ENCODE measurements at places on chromosomes 13 and 19.

DNA sequence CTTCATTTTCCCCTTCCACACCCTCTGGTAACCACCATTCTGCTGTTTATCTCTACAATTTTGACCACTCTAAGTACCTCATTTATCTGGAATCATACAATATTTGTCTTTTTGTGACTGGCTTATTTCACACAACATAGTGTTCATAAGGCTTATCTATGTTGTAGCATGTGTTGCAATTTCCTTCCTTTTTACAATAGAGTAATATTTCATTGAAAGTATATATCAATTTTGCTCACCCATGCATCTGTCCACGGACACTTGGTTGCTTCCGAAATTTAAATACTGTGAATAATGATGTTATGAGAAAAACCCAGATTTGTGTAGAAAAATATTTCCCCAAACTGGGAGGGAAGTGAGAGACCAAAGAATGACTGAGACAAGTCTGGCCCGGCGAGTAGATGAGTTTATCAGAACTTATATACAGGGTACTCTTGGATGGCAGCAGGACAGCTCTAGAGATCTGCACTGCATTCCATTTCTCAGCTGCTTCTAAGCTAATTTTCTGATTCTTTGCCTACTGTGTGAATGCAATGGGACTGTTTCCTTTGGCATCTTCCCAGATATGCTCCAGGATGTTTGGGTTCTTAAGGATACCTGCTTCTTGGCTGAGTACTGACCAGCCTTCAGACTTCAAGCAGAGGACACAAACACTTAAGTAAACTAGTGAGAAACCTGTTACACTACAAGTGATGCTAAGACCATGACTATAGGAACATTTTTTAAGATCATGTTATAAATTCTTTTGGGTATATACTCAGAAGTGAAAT lies 834.0 kb upstream of the PCDH9 start:
- peak; percentile 12 for DNase-seq

DNA sequence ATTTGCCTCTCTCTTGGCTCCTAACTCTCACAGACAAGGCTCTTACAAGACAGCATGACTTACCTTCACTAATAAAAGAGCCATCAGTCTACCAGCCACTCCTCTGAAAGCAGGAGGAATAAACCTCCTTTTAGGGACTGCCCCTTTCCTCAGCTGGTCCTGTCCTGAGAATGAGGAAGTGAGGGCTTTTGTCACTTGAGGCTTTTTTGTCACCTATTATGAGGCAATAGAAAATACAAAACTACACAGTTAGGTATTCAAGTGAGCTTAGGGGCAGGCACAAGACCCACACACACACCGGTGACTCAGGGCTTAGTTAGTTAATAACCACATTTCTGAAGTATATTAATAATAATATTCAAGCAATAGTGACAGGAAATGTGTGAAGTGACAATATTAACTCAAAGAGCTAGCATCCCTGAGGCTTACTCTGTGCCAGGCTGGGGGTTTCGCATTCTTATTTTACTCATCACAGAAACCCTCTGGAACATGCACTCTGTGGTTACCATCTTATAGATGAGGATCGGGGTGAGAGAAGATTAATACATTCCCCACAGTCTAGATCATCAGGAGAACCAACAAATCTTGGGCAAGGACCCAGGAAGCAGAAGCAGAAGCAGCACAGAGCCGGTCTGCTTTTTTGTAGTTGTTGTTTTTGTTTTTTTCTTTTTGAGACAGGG lies 379.9 kb downstream of the LIG4 start:
- peak; percentile 92 for DNase-seq

DNA sequence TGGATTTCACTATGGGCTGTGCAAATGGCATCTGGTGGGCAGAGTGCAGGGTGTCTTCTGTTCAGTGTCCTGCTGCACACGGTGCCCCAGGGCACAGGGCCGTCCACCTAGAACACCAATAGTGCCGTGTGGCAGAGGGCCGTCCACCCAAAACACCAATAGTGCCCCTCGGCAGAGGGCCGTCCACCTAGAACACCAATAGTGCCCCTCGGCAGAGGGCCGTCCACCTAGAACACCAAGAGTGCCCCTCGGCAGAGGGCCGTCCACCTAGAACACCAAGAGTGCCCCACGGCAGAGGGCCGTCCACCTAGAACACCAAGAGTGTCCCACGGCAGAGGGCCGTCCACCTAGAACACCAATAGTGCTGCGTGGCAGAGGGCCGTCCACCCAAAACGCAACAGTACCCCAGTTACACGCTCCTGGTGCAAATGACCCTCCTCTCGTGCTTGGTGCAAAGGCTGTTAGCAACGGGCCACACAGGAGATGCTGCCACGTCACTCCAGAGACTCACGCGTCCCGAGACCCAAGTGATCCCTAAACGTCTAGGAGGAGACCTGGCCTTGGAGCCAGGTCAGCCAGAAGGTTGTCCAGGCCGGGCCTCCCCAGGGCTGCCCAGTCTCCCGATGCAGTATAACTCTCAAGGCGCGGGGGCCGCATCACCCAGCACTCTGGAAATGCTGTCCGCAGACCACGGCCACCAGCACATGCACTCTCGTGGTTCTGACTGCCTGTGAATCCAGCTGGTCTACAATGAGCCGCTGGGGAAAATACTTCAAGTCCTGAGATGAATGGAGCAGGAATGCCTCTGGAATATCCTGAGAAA lies 51.5 kb downstream of the RASA3 start:
- DNase-seq, result no peak

DNA sequence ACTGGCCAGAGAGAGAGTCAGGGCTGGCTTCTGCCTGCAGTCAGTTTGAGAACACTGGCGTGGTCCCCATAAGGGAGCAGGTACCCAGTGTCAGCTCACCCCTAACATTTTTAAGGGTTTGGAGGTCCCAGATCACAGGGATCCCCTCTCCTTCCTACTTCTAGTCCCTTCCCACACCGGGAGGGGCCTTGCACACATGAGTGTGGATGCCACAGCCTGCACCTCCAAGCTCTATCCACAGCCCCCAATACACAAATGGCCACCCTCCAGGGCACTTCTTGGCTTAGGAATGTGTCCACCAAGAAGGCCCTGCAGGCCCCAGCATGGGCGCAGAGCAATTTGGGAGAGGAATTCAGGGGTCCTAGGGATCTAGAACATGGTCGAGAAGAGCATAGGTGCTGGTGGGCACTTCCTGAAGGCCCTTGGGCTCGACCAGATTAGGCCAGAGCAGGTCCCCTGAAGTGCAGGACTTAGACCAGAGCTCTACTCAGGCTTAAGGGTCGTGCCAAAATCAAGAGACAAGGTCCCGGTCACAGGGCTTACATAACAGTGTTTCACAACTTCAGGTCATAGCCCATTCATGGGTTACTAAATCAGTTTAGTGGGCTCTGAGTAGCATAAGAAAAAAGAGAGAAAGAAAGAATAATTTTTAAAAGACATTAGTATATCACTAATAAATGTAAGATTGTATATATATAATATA lies 16.0 kb downstream of the FXYD5 start:
- DNase-seq, result no peak

DNA sequence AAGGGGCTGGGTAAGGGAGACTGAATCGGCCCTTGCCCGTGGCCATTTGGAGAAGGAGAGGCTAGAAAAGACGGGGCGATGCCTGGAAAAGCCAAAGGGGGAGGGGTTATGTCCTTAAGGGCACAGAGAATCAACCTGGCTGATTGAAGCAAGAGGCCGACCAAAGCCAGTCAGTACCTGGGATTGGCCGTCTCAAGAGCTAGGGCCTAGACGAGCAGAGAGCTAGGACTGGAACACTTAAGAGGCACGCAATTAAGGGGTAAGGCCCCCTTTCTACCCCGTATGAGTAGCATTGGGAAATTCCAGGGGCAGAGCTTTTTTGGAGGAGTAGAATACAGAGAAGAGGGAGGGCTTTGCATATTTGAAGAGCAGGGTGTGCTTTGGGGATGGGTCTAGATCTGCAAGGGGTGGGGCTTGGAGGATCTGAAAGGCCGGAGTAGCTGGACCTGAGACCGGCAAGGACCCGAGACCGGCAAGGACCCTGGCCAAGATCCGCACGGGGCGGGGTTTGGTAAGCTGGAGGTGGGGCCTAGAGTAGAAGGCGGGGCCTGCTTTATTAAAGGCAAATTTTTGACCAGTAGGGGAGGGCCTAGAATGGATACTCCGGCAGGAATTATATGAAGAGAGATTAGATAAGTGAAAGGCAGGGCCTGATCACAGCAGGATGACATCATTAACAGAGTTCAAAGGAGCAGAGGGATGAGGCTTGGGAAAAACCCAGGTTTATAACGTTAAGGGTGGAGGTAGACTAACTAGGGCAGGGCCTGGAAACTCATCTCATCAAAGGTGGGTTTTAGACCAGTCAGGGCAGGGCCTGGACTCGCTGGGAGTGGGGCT lies 10.7 kb upstream of the CACNG6 start:
- peak; percentile 92 for DNase-seq

GRCh38 chr13:106570299-106570852 lies 2.4 kb upstream of the ARGLU1 start:
- peak; percentile 48 for DNase-seq

GRCh38 chr19:45021971-45022370 lies 16.9 kb upstream of the CLASRP start:
- DNase-seq, result no peak

DNA sequence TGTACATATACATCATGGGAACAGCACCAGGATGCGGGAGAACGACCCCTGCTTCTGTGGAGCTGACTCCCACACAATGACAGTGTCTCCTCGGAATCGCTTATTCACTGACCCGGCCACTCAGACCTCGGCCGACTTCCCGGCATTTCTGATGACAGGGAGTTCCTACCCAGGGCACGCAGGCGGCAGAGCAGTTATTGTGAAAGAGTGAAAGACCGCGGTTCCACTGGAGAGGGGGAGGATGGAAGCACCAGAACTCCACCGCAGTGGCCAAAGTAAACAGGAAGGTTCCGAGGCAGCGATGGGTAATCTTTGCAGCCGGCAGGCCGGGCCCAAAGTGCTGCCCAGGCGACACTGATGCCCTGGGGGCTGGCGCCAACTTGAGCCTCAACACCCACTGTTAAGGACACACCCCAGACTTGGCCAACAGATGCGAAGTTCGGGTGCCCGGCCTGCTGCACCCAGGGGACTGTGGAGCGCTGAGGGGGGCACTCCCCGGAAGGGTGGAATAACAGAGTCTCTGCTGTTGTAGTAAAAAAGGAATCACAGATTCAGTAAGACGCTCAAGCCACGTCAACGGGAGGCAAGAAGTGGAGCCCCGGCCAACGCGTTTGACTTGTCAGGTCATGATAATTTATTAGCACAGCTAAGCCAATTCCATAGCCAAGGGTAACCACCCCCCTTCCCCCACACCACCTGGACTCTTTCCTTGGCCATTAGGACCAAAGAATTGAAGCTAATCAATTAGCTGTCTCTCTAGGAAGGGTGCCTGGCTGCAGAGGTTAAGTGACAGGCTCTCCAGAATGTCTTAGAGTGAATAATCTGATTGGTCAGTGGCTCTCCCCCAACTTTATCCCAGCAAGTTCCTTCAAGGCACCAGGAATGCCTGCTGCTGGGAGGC lies 5.8 kb downstream of the MLLT1 start:
- peak; percentile 91 for DNase-seq

- DNase-seq, result no peak
Observed at GRCh38 chr13:50494138-50494537, 349.4 kb downstream of the DLEU7 start.

DNA sequence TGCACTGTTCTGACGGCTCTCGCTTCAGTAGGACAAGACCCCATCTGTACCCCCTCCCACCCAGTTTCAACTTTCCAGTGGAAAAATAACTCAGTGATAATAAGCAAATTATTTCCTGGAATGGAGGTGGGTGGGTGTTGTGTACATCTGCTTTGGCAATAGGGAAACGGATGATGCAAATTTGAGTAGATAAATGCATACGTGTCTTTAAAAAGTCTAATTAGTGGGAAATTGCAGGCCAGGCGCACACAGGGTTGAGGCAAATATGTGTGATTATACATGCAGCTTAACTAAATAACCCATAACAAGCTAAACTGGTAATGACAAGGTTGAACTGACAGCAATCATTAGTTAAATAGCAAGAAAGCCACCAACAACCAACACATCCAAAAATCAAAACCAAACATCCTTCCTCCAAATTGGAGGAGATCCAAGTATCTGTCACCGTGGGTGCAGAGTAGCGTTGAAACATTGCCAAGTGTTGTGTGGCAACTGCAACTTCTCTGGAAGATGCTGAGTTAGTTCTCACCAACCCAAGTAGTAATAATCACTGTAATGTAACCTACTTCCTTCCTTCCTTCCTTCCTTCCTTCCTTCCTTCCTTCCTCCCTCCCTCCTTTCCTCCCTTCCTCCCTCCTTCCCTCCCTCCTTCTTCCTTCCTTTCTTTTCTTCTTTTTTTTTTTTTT lies 54.6 kb downstream of the TRPM4 start:
- DNase-seq, result peak; percentile 41

GRCh38 chr19:14127929-14128509 lies 8.4 kb downstream of the ASF1B start:
- peak; percentile 43 for DNase-seq

DNA sequence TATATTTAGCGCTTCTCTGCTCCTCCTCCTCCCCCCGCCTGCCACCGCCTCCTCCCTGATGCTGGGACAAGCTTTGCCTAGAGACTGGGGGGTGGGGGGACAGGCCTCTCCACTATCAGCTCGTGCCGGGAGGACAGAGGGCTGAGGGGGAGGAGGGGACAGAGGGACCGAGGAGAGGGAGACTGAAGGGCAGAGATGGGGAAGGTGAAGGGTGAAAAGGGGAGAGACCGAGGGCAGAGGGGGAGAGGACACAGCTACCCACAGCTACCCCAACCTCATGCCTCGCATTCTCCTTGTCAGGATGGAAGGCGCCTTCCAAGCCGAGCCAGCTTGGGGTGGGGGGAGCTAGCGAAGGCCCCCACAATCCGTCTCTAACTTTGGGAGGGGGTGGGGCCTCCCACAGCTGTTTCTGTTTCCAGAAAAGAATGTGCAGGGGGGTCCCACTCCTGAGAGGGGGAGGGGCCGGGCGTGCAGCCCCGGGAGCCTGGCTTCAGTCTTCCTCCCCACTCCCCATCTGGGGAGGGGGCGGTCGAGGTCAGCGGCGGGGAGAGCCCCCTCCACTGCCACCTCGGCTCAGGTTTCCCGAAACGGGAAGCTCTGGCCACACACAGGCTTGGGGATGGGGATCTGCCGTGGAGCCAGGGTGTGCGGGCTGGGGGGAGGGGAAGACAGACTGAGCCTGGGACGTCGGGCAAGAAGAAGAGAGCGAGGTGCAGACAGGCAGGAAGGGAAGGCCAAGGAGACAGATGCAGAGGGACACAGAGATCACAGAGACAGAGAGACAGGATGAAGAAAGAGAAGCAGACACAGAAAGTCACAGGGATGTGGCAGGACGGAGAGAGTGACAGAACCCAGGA lies 1.6 kb downstream of the DACT3 start:
- peak; percentile 10 for DNase-seq

DNA sequence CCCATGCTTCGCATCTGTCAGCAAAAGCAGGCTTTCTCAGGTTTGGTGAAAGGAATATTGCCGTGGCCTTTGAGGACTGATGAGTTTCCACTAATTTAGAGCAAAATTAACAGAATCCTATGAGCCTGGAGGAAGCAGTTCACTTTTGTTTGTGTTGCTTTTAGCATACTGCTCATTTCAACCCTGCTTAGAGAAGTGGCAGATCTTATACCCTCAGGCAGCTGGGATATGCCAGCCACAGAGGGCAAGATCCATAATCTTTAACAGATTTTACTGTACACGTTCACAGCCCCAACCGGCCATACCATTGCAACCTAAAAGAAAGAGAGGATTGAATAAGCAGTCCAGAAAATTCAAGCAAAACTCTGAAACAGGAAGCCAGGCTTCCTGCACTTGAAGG lies 60.5 kb downstream of the COL4A2 start:
- no peak for DNase-seq

Data from iris pigment epithelial cell (primary cell).